ENCODE measurements at places on chromosomes 1 and 21. TPM values are rescaled to one million over a fixed set of nuclear protein-coding genes. Genes with fewer than 3 reads are reported as not detected.

DNA sequence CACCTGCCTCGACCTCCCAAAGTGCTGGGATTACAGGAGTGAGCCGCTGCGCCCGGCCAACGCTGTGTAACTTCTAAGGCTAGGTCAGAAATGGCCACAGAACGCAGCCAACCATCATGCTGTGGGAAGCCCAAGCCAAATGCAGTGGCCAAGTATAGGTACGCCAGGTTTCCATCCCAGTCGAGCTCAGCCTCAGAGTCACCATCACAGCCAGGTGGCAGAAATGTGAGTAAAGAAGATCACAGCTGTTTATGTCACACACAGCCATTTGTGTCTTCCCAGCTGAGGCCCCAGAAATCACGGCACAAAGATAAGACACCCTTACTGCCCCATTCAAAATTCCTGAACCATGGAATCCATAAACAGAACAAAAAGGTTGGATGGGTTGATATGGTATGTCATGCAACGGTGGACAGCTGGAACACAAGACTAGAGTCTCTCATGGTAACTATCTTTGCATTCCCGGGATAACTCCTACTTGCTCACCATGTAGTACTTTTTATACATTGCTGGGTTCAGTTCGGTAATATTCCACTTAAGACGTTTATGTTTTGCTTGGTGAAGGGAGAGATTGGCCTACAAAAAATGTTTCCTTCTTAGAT lies 84.3 kb downstream of the SLC45A1 start:
- DNase-seq, result no peak
- peaks cover 48% of the 10 kb centered on the region for H3K36me3 ChIP-seq
- H3K27ac ChIP-seq, result no peak overlapping the region
- H3K4me1 ChIP-seq, result peaks cover 24% of the 10 kb centered on the region
- no peak overlapping the region for H3K4me3 ChIP-seq

Gene PDZK1
- total RNA-seq, result 0.51 TPM

DNA sequence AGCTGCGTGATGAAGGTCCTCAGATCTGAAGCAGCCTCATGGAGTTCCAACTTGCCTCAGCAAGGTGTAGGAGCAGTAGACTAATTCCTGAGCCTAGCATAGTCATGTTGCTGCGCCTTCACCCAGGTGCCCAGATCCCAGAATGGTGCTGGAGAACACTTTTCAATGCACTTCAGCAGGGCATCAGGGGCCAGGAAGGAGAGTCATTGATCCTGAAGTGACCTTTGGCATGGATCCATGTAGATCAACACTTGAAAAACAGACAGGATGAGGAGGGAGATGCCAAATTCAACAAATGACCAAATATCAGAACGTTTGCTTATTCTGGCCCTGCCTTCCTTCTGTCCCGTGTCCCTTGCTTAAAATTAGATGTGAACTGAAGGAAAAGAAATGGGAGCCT lies 91.9 kb downstream of the LEPR start:
- H3K4me3 ChIP-seq, result no peak overlapping the region
- no peaks in the 10 kb centered on the region for H3K36me3 ChIP-seq
- H3K27ac ChIP-seq, result no peak overlapping the region
- no peak for DNase-seq
- no peaks in the 10 kb centered on the region for H3K4me1 ChIP-seq

DNA sequence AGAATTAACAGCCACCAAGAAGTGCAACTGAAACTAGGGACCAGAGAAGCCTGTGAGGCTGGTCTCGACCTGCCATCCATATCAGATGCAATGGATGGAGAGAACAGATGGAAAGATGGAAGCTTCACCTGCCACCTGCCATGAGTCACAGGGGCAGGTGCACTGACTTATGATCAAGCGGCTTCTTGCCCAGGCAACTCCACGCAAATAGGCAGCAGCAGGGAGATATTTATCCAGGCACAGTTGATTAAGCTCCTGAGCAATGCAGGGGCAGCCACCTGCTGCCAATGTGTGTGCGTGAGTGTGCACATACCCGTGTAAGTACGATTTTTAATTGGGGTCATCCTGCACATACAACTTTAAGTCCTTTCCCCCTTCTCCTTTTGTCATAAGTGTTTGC lies 174.2 kb downstream of the PTPRU start:
- DNase-seq, result no peak
- no peak overlapping the region for H3K27ac ChIP-seq
- H3K27me3 ChIP-seq, result peaks cover 2% of the 10 kb centered on the region
- H3K4me1 ChIP-seq, result no peaks in the 10 kb centered on the region
- no peak overlapping the region for H3K4me3 ChIP-seq
- H3K36me3 ChIP-seq, result no peaks in the 10 kb centered on the region

Gene PADI2
- total RNA-seq, result 0.23 TPM

Gene WNT2B
- 0.34 TPM for total RNA-seq

Gene PCP4
- not detected for total RNA-seq

GRCh38 chr1:73674945-73675561 lies 522.9 kb downstream of the LRRIQ3 start:
- H3K27ac ChIP-seq, result no peak overlapping the region
- H3K36me3 ChIP-seq, result no peaks in the 10 kb centered on the region
- no peaks in the 10 kb centered on the region for H3K27me3 ChIP-seq
- no peaks in the 10 kb centered on the region for H3K4me1 ChIP-seq
- no peak for DNase-seq

GRCh38 chr1:113898241-113898814 lies 6.3 kb downstream of the AP4B1 start:
- H3K27ac ChIP-seq, result peak overlapping the region; percentile 56
- H3K4me3 ChIP-seq, result no peak overlapping the region
- peaks cover 35% of the 10 kb centered on the region for H3K4me1 ChIP-seq
- H3K36me3 ChIP-seq, result peaks cover 68% of the 10 kb centered on the region
- DNase-seq, result no peak

Gene SMYD2
- total RNA-seq, result 41.6 TPM

All from activated naive CD8-positive, alpha-beta T cell treated with anti-CD3 and anti-CD28 coated beads, Interleukin-2, amount 10 ng/mL, durations not matched to agents 7 days and 5 days (primary cell).